Stimulated activated CD4-positive, alpha-beta T cell treated with anti-CD3 and anti-CD28 coated beads, Interleukin-4, amount 100 ng/mL, for 1 hour (primary cell): ENCODE measurements at places on chromosomes 16 and 17.
A peak's percentile ranks its signal among the peaks of the same experiment; 100 is the strongest.

GRCh38 chr17:48724251-48725003, 1.4 kb downstream of the PRAC2 start:
- DNase-seq: peak; percentile 81

GRCh38 chr16:19817875-19818274, 66.8 kb downstream of the GPRC5B start:
- DNase-seq: no peak

GRCh38 chr16:86288716-86289294, 221.5 kb upstream of the FOXF1 start:
- DNase-seq: no peak

- no peak for DNase-seq
These were observed 196.3 kb downstream of the IRF8 start for GRCh38 chr16:86095131-86095752.

DNA sequence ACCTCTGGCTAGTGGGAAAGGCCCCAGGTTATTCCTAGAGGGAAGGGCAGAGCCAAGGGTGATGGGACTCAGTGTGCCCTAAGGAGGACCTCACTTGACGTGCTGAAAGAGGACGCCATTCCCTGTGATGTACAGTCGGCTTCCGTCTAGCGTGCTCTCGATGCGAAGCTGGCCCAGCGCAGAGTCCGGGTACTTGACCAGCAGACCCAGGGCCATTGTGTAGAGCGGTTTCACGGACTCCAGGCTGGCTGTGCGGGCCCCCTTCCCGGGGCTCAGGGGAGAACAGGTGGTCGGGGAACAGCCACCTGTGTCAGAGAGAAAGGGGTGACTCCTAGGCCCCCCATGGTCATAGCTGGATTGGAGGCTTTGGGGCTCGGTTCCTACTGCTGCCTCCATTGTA, 19.9 kb downstream of the PLEKHG4 start:
- no peak for DNase-seq

- no peak for DNase-seq
These were observed 25.8 kb downstream of the PEMT start for GRCh38 chr17:17565471-17566339.

DNA sequence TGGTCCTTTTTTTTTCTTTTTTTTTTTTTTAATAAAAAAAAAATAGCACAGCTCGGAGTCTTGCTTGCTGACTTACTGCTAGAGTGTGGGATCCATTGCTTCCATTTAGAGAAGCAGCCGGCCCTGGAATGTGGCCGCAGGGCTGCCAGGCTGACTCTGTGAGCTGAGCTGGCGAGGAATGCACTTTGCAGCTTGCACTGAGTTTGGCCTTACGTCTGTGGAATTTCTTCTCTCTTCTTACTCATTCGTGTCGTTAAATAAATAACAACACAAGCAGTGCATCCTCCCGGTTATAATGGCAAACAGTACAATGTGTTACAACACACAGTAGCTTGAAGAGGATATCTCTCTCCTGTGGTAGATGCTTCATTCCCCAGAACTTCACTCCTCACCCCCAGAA, 69.2 kb downstream of the PRKCB start:
- no peak for DNase-seq

GRCh38 chr16:13767215-13767614, 152.7 kb upstream of the ERCC4 start:
- DNase-seq: no peak

- DNase-seq: no peak
These were observed 179.9 kb downstream of the GSG1L start for GRCh38 chr16:27883576-27883975.

DNA sequence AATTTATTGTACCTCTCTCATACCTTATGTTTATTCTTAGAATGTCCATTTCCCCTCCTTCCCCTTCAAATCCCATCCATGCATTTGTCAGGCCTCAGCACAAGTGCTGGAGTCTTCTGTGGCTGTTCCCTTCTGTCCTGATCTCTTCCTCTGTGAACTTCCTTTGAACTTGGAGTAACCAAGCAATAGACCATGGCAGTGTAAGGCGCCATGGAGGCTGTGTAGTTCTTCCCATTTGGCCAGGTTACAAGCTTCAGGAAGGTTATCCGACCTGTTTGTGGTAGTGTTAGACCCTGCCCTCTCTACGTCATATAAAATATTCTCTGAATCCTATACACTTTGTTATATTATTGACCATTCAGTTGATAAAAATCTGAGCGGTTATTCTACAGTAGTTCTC, 28.6 kb downstream of the MAP2K6 start:
- DNase-seq: no peak

GRCh38 chr17:83026311-83026811, 53.0 kb upstream of the METRNL start:
- DNase-seq: no peak

GRCh38 chr17:15270628-15271381, 5.7 kb upstream of the PMP22 start:
- no peak for DNase-seq

GRCh38 chr17:44549686-44550085, 7.6 kb upstream of the FZD2 start:
- no peak for DNase-seq

GRCh38 chr16:58218786-58219185, 20.9 kb upstream of the CSNK2A2 start:
- no peak for DNase-seq

GRCh38 chr16:9318764-9319163, 227.3 kb downstream of the HAPSTR1 start:
- no peak for DNase-seq
